ACHN (cell line): ENCODE measurements at places on chromosomes 5 and 9.
A peak's percentile ranks its signal among the peaks of the same experiment; 100 is the strongest.

GRCh38 chr9:16213781-16214515 lies 656.5 kb downstream of the BNC2 start:
- DNase-seq, result no peak

DNA sequence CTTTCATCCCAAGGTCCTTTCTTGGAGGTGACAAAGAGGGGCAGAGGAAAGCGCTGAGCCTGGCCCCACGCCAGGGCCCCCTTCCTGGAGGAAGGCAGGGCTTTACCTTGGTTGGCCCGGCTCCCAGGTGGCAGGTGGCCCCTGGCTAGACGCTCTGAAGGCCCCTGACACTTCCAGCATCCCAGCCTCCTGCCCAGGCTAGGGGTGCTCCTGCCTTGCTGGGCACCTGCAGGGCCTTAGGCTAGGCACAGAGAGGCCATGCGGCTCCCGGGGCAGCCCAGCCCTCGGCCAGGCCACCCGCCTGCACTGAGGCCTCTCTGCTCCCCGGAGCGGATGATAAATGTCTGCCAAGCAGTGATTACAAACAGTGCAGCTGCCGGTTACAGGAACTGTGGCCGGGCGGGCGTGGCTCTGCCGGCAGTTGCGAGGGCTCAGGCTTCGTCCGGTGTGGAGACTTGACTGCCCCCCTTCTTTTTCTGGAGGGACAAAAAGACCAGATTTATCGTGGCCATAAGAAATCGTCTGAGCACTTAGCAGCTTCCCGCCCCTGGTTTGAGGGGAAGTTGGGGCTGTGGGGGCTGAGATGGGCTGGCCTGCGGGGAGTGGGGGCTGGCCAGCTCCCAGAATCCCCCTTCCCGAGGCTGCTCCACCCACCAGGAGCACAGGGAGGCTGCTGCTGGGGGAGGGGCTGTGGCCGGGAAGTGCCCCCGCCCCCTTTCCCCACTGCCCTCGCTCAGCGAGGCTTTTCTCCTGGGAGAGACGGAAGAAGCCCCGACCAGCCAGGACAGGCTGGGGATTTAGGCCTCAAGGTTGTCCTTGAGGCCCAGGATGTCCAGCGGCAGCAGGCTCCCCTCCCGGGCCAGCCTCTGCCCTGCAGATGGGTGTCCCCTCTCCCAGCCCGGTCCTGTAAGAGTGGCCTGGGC lies 31.6 kb upstream of the UBAC1 start:
- peak; percentile 83 for DNase-seq

GRCh38 chr5:54002779-54003178 lies 307.6 kb downstream of the ARL15 start:
- no peak for DNase-seq

DNA sequence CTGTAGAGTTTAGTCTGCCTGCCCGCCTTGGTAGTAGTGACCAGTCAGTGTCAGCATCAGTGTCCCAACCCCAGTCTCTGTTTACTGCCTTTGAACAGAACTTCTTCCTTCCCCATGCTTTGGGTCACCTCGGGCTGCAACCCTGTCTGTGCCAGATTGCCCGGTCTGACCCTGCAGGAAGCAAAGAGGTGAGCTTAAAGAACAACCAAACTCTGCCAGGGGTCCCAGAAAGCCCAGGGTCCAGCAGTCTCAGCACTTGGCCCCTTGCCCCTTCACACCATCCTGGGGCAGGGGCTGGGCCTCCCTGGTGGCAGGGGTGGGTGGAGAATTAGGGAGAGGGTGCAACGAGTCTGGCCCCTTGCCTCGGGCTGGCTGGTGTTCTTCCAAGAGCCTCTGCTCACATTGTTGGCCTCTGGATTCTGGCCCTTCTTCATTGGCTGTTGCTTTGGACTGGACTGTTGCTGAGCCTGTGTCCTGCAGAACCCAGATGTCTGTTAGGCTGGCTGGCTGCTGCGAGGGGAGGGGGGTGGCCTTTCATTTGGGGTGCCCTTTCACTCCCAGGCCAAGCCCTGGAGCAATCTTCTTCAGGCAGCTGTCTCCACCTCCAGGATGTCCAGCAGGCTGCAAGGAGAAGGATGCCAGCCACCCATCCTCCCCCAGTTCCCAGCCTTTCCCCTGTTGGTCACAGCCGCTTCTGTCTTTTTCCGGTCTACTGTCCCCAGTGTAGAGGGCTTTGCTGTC lies 51.2 kb downstream of the SAR1B start:
- no peak for DNase-seq

GRCh38 chr5:371811-372555 lies 50.5 kb downstream of the AHRR start:
- no peak for DNase-seq

DNA sequence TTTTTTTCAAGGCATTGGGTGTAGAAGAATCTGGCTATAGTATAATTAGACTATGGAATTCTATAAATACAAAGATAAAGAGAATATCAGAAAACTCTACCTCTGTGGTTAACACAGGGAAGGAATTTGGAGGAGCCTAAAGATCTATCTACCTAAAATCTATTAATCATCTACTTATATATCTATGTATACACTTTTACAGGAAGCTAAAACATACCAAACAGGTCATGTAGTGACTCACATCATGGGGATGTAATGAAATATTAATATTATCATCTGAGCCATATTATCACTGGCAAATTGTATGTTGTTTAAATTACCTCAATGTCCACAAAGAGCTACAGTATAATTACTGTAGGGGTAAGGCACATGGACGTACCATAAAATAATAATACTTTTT lies 1748.2 kb downstream of the EFNA5 start:
- no peak for DNase-seq

- DNase-seq, result no peak
Measured at GRCh38 chr9:21744841-21745240, 57.6 kb upstream of the MTAP start.

DNA sequence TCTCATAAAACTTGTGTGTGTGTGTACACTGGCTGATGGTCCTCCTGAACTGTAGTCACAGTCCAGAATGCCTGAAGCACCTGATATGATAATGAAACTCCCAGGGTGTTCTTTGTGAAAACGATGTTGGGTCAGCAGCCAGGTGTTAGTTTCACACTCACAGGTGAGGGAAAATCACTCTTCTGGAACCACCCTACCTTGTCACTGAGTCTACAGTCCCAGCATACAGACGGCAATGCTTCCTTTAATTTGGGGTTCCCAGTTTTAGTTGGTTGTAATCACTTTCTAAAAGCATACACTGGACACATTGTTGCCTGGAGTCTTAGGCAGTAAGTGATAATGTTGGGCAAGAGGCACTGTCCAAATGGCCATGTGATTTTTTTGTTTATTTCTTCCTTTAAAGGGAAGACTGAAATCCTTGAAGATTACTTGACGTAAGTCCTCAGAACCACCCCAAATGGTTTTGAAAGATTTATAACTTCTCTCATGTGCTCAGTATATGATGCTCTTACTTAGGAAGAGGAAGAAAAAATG lies 18.2 kb upstream of the MGAT1 start:
- no peak for DNase-seq

DNA sequence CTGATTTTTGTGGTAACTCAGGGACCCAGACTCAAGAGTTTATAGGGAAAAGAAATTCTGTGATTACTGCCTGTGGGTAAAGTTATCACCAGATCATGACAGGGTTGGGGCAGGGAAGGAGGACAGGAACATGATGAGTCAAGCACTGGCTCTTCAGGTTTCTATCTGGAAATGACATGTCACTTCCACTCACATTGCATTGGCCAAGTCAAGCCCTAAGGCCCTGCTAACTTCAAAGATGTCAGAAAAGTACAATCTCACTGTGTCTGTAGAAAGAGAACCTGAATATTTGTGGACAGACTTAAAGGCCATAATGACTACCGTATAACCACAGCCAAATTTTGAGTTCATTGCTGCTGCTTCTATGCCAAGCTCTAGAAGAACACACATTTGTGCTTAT lies 187.7 kb downstream of the TLE4 start:
- no peak for DNase-seq

DNA sequence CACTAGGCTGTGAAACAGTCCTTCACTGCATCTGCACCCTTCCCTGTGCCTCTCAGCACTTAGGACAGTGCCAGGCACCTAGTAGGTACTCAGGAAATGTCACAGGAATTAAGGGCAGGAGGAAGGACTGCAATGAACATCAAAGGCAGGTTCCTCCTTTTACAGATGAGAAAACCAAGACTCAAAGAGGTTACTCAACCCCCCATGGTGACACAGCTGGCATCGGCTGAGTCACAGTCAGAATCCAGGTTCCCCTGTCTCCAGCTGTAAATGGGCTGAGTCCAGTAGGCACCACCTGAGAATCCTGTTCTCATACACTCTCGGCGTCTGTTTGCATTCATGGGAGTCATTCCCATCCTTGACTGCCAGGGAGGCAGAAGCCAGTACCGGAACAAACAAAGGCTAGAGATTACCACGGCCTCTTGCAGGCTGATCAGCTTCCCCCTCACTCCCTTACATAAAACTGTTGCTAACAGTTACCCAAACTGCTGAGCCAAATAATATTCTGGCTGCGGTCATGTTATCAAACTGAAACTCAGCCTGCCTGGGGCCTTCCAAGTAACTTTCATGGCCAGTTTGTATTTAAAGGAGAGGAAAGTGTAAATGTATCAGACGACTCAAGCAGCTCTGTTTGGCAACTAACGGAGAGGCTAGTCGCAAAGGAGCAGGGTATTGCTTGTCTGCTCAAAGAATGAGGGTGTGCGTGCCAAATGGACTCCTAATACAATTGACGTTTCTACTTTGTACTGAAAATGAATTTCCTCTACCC lies 201.7 kb downstream of the PAPPA start:
- DNase-seq, result no peak

- DNase-seq, result no peak
Measured at GRCh38 chr5:134840811-134841210, 5.0 kb upstream of the C5orf24 start.

DNA sequence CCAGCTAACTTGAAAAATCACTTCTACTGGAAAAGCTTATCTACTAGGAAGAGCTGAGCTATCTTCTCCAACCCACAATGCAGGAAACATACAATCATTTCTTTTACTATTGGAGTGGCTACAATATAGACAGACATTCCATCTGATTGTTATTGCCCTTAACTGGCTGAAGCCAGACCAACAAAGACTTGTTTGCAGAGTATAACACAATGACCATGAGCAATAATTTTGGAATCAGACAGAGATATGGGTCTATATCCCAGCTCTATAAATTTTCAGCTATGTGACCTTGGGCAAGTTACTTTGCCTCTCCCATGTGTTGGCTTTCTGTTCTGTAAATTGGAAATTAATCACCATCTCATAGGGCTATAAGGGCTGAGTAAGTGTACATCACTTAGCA lies 244.7 kb upstream of the SLC30A5 start:
- no peak for DNase-seq

GRCh38 chr5:38078161-38078560 lies 180.2 kb upstream of the EGFLAM start:
- peak; percentile 14 for DNase-seq

DNA sequence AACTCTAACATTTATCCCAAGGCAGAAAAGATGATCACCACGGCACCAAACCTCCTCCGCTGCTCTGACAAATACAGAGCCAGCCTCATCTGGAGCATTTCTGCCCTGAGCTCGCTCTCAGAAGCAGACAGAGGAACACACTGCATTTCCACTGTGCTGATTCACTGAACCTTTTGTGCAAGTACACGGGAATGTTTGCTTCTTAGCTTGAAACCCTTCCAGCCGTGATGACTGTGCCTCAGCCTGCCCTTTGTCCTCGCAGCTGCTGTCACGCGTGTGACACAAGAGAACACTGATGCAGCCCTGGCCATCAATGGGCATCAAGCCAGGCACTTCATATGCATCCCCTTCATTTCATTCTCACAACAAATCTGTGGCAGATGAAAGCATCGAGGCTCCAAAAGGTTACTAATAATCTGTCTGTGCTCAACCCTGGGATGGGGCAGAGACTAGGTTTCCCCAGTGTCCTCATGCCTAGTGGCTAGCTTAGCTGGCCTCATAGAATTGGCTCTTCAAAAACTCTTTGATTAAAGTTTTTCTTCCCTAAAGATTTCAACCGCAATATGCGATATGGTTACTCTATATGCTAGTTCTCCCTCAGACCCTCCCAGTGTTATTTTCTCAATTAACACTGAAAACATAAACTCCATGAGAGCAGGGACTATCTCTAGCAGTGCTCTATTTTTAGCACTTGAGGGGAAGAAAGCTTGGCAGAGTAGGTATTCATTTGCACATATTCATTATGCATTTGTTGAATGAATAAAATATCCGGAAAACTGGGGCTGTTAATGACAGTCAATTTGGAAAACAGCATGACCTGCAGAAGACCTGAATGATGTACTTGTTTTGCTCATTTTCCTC lies 7.3 kb downstream of the CDC14B start:
- peak; percentile 67 for DNase-seq

- peak; percentile 10 for DNase-seq
Measured at GRCh38 chr5:52920929-52921328, 68.2 kb upstream of the ITGA2 start.

- DNase-seq, result peak; percentile 29
Measured at GRCh38 chr5:37005946-37006540, 129.5 kb downstream of the NIPBL start.

DNA sequence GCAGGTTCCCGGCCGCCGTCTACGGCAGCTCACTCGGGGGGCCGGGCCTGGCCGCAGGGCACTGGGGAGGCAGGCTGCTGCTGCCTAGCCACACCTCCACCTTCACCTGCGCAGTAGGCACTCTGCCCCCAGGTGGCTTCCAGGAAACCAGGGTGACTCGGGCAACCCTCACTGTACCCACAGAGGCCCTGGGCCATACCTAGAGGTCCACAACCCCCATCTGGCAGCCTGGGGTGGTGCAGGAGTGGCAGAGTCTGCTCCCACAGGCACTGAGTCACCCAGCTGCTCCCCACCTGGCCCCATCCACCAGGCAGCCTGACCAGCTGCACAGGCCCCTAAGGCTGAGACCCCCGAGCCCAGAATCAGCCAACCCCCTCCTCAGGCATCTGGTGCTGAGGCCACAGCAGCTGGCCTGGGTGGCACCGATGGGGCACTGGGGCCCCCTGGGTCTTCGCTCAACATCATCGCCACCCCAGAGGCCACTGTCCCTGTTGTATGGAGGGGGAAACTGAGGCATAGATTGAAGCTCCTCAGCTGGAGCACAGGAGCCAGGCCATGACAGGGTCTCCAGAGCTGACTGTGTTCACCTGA lies 70.2 kb downstream of the KCNT1 start:
- DNase-seq, result no peak

- DNase-seq, result no peak
Measured at GRCh38 chr9:123343443-123344191, 12.4 kb upstream of the CRB2 start.

DNA sequence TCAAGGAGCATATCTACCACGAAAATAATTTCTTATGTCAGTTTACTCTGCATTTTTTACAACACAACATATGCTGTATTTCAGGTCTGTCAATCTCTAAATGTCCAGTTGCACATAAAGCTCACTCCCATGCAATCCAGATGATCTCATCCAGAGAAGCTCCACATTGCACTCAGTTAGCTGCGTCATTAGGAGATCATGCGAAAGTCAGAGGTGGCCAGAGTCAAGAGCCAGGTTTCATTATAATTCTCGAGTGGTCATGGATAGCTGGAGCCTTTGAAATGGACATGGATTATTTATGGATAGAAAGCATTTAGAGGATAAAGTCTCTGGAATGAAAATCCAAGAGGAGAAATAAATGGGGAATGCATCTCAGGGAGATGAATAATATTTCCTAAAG lies 232.3 kb downstream of the GAS1 start:
- no peak for DNase-seq
